ENCODE measurements at places on chromosomes 13 and 19.

DNA sequence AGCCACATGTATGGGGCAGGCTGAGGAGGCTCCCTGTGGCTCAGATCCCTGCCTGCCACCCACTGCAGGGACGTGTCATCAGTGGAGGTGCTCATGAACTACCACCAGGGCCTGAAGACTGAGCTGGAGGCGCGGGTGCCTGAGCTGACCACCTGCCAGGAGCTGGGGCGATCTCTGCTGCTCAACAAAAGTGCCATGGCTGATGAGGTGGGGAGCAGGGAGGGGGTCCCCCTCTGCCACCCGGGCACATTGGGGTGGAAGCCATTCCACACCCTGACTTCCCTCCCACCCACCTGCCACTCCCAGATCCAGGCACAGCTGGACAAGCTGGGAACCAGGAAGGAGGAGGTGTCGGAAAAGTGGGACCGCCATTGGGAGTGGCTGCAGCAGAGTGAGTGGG, 11.3 kb upstream of the SHKBP1 start:
- DNase-seq = no peak

DNA sequence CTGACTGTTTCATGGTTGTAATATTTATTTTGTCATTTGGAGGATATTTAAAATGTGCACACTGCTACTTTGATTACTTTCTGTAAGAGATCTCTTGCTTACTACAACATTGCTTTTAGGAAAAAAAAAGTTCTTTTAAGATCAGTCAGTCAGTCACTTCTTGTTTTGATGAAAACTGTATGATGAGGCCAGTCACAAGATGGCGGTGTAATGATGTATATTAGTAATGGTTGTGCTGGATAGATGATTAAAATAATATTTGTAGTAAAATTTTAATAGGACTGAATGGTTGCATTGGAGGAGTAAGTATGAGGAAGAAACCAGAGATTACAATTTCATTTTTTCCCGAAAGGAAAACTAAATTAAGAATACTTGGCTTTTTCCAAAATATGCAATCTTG, 2411.1 kb downstream of the PCDH9 start:
- no peak for DNase-seq

- DNase-seq = no peak
These were observed 35.8 kb upstream of the OLFM2 start for GRCh38 chr19:9972103-9972502.

GRCh38 chr13:63944911-63945310, 2529.3 kb upstream of the PCDH20 start:
- no peak for DNase-seq

DNA sequence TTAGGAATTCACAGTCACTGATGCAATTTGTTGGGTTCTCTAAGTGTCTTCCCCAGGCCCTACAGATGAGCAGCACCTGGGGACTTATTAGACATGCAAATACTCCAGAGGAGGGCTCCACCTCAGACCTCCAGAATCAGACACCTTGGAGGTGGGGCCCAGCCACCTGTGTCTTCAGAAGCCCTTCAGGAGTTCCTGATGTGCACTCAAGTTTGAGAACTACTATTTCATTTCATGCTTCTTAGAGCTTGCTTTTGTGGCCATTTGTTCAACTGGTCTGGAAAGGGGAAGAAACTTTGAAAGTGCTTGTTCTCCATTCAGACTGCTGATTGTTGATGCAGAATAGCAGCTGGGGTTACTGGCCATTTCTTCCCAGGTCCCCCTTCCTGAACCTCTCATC, 472.0 kb downstream of the COG6 start:
- no peak for DNase-seq

Measured in mucosa of gallbladder (tissue), 1 donor.